Fibroblast of lung (primary cell): ENCODE measurements at places on chromosomes 2 and 18.

DNA sequence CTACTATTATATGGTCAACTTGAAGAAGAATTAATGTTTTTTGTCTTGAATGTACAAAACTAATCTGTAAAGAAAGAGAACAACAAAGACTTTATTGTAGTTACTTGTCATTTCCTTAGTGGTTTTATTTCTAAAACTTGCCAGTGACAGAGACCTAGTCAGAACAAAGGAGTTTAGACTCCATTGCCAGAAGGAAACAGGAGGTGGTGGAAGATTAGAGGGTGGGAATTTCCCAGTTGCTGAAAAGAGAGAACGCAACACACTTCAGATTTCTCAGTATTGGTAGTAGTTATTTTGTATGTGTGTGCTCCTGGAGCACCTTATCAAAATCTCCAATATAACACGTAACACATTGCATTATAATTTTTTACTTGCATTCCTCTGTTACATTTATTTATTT, 81.4 kb downstream of the CDCA7 start:
- no peak for DNase-seq

DNA sequence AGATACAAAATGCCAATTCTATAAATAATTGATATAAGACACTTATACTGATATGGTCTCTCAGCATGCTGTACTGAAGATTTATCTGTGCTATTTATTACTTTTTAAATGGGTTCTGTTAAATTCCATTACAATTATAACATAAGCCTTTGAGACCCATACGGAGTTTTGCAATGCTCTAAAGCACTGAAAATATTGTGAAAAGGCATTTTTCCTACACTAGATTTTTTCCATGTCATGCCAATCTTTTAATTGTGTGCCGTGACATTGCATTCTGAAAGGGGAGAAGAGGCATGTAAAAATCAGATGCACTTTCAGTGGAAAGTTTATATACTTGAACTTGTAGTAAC, 46.5 kb downstream of the EFEMP1 start:
- no peak for DNase-seq

GRCh38 chr18:22207021-22207758, 37.8 kb downstream of the GATA6 start:
- peak; percentile 86 for DNase-seq

DNA sequence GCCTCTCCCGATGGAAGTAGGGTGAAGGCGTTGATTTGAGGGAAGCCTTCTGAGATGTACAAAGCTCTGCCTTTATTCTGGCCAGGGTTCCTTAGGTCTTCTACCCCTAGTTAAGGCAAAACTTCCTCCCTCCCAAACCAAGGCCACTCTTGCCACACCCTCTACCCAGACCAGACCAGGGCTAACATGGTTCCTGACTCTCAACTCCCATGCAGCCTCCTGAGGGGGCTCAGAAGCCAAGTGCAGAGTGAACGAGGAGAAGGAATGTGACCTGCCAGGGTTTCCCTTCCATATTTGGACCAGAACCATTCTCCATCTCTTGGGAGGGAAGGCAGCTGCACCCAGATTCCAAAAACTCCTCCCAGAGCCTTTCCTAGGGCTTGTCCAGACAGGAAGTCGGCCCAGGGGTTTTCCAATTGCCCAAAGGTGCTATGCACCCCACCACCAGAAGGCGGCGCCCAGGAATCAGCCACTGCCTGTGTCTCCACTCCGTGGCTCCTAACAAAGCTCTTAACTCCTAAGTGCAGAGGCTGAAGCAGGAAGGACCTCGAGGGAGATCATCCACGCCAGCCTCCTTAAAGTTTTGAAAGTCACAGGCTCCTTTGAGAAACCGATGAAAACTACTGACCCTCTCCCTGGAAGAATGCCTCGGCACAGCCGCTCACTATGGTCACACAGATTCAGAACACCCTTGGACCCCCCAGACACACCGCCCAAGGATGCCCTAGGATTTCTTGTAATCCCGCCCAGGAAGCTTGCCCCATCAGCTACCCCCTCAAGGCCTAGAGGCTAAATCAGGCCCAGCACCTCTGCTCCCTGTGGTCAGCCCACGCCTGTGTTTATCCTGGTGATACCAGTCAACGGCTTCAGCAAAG, 157.8 kb downstream of the SMAD2 start:
- DNase-seq: peak; percentile 38

DNA sequence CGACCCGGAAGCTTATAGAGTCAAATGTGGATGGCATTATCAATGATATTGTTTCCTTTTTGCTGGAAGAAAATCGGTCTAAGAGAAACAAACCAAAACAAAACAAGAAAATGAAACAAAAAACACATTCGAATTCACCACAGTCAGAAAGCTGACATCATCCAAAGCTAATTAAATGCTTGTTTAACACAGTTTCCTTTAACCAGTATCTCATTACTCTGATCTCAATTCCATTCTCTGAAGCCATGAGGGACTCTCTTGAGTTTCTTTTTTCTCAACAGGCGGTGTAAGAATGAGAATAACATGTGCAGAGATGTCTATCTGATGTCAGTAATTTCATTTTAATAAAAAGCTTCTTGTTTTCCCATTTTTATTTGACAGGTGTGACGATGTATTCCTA, 1448.3 kb upstream of the DDX18 start:
- no peak for DNase-seq

GRCh38 chr18:45760462-45761036, 36.6 kb downstream of the SLC14A1 start:
- no peak for DNase-seq

DNA sequence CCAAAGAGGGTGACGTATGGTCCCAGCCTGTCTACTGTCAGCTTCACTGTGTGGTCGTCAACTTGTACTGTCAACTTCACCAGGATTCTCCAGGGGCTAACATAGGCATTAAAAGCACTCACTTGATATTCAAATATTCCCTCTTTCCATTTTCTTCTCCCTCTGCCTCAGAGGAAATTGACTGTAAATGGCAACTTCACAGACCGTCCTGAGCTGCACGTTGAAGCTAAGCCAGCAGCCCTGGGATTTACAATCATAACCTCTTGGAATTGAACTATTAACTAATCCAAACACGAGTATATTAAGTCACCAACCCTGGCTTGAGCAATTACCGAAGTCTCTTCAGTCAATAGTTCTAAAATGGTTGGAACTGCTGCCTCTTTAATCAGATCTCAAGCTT, 38.5 kb downstream of the SLC4A3 start:
- DNase-seq: no peak
